ENCODE measurements at places on chromosomes 7 and 10.

GRCh38 chr7:74029991-74030415 is 2.0 kb downstream of the ELN start:
- no peaks in the 10 kb centered on the region for H3K4me1 ChIP-seq
- no peaks in the 10 kb centered on the region for H3K36me3 ChIP-seq
- H3K4me3 ChIP-seq = no peak overlapping the region
- H3K27me3 ChIP-seq = peaks cover 48% of the 10 kb centered on the region

DNA sequence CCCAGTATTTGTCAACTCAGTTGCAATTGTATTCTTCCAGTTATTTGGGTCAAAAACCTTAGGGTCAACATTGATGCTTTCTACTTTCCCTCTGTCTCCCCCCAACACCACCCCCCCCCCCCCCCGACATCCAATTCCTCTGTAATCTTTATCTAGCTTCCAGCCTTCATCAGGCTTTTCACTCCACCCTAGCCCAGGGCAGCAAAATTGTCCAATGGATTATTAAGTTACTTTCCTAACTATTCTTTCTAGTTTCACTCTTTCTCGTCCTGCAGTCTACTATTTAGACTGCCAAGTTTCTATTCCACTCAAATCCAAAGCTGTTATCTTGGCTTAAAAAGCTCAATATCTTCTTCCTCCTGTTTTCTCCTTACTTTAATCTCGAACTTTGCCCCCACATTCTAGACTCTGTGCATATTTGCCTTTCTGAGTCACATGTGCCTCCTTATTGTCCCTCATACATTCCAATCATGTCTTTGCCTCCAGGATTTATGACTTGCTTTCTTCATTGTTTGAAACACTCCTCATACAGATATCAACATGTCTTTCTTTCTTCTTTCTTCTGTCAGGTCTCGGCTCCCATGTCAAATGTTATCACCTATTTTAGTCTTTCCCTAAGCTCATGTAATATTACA is 196.6 kb upstream of the TMEM196 start:
- H3K36me3 ChIP-seq = no peaks in the 10 kb centered on the region
- DNase-seq = no peak
- H3K27ac ChIP-seq = no peak overlapping the region

GRCh38 chr10:124636271-124636995 is 107.7 kb downstream of the FAM53B start:
- H3K27me3 ChIP-seq = peaks cover 4% of the 10 kb centered on the region
- H3K27ac ChIP-seq = no peak overlapping the region
- H3K4me3 ChIP-seq = peak overlapping the region; percentile 29
- H3K36me3 ChIP-seq = peaks cover 16% of the 10 kb centered on the region

- H3K27me3 ChIP-seq = no peaks in the 10 kb centered on the region
- no peak overlapping the region for H3K4me3 ChIP-seq
- peaks cover 12% of the 10 kb centered on the region for H3K4me1 ChIP-seq
These were observed 4.3 kb upstream of the GET4 start for GRCh38 chr7:871900-872537.

- no peak for DNase-seq
- H3K27ac ChIP-seq = no peak overlapping the region
- no peaks in the 10 kb centered on the region for H3K4me1 ChIP-seq
- H3K27me3 ChIP-seq = no peaks in the 10 kb centered on the region
These were observed 118.2 kb downstream of the HBP1 start for GRCh38 chr7:107286751-107287621.

DNA sequence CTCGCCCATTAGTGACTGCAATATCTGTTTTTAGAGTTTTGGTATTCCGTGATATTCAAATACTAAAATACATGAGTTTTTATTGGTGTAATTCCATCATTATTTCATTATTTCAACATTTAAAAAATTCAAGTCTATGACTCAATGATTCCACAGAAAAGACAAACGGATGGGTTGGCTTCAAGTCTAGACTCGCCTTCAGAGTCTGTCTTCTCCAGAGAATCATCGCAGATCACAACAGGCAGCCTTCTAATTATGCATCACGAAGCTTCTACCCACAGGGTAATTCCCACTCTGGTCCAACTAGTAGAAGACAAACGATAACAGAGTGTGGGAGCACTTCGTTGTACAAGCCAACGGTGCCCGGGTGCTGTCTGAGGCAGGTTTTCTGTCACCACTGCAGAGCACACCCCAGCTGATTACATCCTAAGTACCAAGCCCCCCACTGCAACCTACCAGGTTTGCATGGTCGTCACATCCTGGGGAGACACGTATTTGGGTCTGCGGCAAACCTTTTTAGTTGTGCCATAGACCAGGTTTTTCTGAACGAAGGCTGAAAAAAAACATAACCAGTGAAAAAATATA is 28.9 kb downstream of the PARP12 start:
- no peak for DNase-seq
- H3K27me3 ChIP-seq = no peaks in the 10 kb centered on the region
- no peak overlapping the region for H3K4me3 ChIP-seq
- H3K27ac ChIP-seq = no peak overlapping the region
- peaks cover 61% of the 10 kb centered on the region for H3K36me3 ChIP-seq
- peaks cover 25% of the 10 kb centered on the region for H3K4me1 ChIP-seq

GRCh38 chr10:132957981-132958882 is 15.9 kb upstream of the CFAP46 start:
- peaks cover 11% of the 10 kb centered on the region for H3K27me3 ChIP-seq
- no peak for DNase-seq
- peaks cover 8% of the 10 kb centered on the region for H3K4me1 ChIP-seq

Data from T-helper 2 cell treated with Interferon-gamma antibody and Interleukin-4, amounts not matched to agents 5 μg/mL and 100 μg/mL, for 36 hours (primary cell).